ENCODE measurements at places on chromosomes 3 and 15.

GRCh38 chr3:161171639-161172552 is 49.2 kb upstream of the NMD3 start:
- no peak for DNase-seq

GRCh38 chr3:179613807-179614206 is 9.2 kb downstream of the NDUFB5 start:
- DNase-seq: no peak

DNA sequence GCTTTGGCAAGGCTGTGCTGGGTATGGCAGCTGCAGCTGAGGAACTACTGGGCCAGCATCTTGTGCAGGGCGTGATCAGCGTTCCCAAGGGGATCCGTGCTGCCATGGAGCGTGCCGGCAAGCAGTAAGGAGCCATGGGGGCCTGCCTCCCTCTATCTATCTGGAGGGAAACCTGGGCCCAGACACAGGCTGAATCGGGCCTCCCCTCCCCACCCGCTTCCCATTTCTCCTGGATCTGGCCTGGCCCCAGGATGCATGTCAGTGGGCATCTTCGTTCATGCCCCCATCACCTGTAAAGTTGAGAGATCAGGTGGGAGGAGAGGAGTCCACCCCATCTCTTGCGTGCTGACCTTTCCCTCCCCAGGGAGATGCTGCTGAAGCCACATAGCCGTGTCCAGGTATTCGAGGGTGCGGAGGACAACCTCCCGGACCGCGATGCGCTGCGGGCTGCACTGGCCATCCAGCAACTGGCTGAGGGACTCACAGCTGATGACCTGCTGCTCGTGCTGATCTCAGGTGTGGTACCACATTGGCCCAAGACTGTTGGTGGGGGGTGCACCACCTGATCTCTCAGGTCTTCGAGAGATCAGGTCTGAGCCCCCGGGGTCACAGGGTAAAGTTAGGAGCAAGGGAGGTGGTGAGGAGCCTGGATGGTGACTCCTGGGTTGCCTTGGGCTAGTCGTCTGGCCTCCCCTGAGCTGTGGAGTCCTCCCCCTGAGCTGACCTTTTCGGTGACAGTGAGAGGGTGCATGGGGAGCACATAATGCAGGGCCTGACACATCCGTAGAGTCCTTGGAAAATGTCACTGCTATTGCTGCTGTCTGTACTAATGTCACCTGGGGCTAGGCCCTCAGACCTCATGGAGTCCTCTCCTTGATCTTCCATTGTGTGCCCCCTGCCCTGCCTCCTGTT is 3.2 kb downstream of the GLYCTK start:
- DNase-seq: no peak

- DNase-seq: no peak
These were observed 59.3 kb upstream of the OSTN start for GRCh38 chr3:191139736-191140135.

DNA sequence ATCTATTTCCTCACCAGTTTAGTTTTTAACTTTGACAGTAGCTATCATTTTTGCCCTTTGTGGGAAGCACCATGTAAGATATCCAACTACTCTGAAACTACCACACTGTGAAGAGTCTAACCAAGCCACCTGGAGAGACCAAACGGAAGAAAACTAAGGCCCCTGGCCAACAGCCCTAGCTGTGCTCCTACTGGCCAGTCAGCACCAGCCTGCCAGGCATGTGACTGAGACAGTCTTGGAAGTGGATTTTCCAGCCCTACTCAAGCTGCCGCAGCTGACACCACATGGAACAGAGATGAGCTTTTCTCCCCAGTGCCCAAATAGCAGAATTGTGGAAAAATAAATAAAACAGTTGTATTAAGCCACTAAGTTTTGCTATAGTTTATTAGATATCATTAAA is 2.9 kb upstream of the TBC1D5 start:
- DNase-seq: no peak

GRCh38 chr3:53675942-53676341 is 170.3 kb downstream of the CHDH start:
- DNase-seq: no peak

- no peak for DNase-seq
These were observed 31.1 kb upstream of the SUCLG2 start for GRCh38 chr3:67685499-67685898.

GRCh38 chr3:8113626-8114025 is 388.0 kb upstream of the LMCD1 start:
- no peak for DNase-seq

GRCh38 chr3:126100634-126101301 is 16.8 kb upstream of the SLC41A3 start:
- DNase-seq: no peak

- no peak for DNase-seq
These were observed 11.3 kb upstream of the PPP1R2 start for GRCh38 chr3:195554458-195554857.

- no peak for DNase-seq
These were observed 18.4 kb upstream of the PIGZ start for GRCh38 chr3:196987022-196987421.

DNA sequence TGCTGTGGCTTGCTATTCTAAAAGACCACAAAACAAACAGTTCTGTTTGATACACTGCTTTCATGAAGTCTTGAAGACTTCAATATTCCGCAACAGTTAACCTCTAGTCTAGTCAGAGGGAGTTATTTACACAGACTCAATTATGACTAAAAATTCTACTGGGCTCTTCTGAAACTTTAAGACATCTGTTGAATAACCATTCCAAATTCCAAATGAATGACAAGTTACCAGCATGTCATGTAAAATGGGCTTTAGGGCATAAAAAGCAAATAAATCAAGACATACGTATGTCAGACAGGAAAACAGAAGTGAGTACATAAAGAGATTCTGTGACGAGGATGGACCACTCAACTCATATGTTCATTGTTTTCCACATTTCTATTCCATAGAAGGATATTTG is 93.9 kb downstream of the PLOD2 start:
- no peak for DNase-seq

DNA sequence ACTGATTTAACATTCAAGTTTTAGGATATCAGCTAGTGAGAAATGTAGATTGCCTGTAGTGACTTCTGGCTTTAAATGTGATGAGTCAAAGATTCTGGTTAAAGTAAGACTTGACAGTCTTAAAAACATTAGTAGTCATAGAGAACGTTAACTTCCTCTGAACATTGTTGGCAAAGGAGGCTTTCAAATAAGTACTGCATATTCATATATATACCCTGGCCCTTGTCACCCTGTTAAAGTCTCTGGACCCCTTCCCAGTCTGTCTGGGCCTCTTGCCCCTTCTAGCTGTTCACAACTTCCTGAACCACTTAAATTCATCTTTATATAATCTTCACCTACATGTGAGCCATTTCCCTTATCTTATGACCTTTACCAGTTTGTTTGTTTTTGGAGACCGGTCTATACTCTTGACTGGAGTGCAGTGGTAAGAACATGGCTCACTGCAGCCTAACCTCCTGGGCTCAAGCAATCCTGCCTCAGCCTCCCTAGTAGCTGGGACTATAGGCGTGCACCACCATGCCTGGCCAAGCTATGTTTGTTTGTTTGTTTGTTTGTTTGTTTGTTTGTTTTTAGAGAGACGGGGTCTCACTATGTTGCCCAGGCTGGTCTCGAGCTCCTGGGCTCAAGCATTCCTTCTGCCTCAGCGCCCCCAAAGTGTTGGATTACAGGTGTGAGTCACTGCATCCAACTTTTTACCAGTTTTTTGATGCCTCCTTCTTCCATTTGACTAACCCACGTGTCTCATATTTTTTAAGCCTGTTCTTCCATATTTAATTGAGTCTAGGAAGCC is 64.4 kb upstream of the CRTC3 start:
- DNase-seq: no peak

DNA sequence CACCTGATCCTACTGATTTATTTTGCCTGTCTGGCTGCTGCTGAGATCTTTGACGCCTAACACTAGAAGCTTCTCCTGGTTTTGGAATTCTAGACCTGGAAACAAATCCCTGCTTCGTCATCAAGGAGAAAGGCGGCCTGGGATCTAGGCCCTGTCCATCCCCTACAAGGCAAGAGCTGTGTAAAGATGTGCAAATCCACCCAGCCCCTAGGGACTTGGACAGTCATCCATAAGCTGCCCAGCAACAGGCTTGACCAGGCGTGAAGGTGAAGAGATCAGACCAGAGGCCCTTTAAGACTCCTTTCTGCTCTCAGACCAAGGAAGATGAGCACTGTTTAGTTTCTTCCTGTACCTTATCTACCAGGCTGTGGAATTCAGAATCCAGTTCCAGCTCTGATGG is 32.2 kb downstream of the SLC41A3 start:
- DNase-seq: no peak

GRCh38 chr3:31027191-31027761 is 132.8 kb upstream of the GADL1 start:
- no peak for DNase-seq

- DNase-seq: no peak
These were observed 639.7 kb upstream of the NR2F2 start for GRCh38 chr15:95690631-95691340.

GRCh38 chr3:50210510-50211367 is 5.7 kb downstream of the SLC38A3 start:
- no peak for DNase-seq

GRCh38 chr15:63896336-63897115 is 62.8 kb upstream of the HERC1 start:
- no peak for DNase-seq
